A673 (cell line): ENCODE measurements at places on chromosomes 16 and 17. TPM values are rescaled to one million over a fixed set of nuclear protein-coding genes. Genes with fewer than 3 reads are reported as not detected.

DNA sequence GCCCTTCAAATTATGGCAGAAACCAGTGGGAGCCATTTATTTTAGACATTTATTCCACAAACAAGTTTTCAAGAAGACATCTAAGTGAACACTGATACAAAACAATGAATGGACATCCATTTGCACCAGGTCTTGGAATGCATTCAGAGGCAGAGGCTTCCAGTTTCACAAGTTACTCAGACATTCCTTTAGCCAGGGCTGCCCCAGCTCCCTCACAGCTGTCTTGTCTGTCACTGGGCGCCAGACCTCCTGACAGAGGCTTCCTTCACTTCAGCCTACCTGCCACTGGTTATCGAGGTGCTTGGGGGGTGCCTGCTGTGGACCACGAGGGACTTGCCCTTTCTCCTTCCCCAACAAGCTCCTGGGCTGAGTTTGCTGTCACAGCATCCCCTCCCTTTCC is 19.2 kb downstream of the AQP8 start:
- no peak overlapping the region for H3K27ac ChIP-seq
- H3K27me3 ChIP-seq = no peaks in the 10 kb centered on the region
- H3K36me3 ChIP-seq = peaks cover 9% of the 10 kb centered on the region

DNA sequence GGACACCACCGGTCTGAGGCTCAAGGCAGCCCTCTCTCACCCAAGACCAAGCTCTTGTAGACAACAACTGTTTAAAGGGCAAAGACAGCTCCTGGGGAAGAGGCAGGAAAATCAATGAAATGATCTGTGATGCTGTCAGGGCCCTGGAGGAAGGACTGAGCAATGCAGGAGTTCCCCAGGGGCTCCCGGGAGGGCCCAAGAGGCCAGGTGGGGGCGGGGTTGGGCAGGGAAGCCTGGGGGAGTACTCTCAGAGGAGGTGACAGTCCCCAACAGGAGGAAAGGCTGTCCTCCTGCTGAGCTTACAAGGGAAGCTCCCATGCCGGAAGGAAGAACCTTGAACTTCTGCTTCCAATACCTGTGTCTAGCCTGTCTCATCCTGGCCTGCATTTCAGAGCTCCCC is 8.3 kb upstream of the NOS2 start:
- no peaks in the 10 kb centered on the region for H3K27me3 ChIP-seq
- no peak for DNase-seq
- H3K4me3 ChIP-seq = no peak overlapping the region
- H3K4me1 ChIP-seq = no peaks in the 10 kb centered on the region
- H3K27ac ChIP-seq = no peak overlapping the region

Gene FBXO39
- total RNA-seq = not detected in 2 replicates

- H3K4me3 ChIP-seq = no peak overlapping the region
- no peaks in the 10 kb centered on the region for H3K4me1 ChIP-seq
- no peak overlapping the region for H3K27ac ChIP-seq
- DNase-seq = peak; percentile 42
- H3K36me3 ChIP-seq = peaks cover 64% of the 10 kb centered on the region
Observed at GRCh38 chr16:50354629-50355456, 13.9 kb downstream of the BRD7 start.

- no peak for DNase-seq
- peaks cover 63% of the 10 kb centered on the region for H3K36me3 ChIP-seq
- H3K4me3 ChIP-seq = no peak overlapping the region
- H3K27ac ChIP-seq = no peak overlapping the region
Observed at GRCh38 chr16:89583197-89583894, 7.8 kb downstream of the CPNE7 start.

Gene HSF4
- 13.9 and 20.2 TPM in 2 replicates for total RNA-seq

Gene SLC12A3
- total RNA-seq = not detected in 2 replicates

Gene TBC1D26
- total RNA-seq = 0.11 and 0.39 TPM in 2 replicates

DNA sequence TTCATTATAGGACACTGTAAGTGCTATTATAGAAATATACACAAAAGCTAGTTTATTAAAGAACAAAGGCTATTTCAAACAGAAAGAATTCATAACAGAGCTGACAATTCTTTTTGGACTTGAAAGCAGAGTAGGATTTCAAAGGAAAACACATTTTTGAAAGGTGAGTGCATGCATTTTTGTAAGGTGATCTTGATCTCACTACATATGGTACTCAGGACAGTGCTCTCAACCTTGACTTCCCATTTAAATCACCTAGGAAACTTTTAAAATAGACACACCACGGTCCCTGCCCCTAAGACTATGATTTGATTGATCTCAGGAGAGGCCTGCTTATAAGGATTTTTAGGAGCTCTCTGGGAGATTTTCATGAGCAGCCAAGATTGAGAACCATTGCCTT is 1362.0 kb downstream of the CDH8 start:
- H3K4me1 ChIP-seq = no peaks in the 10 kb centered on the region
- H3K36me3 ChIP-seq = no peaks in the 10 kb centered on the region
- H3K27me3 ChIP-seq = peaks cover 6% of the 10 kb centered on the region
